Stimulated activated CD8-positive, alpha-beta memory T cell treated with anti-CD3 and anti-CD28 coated beads, Interleukin-4, amount 100 ng/mL, for 4 hours (primary cell): ENCODE measurements at places on chromosomes 4 and X.

GRCh38 chr4:148730766-148731165 lies 288.6 kb upstream of the NR3C2 start:
- no peak for DNase-seq

GRCh38 chr4:8435656-8436121 lies 4.8 kb downstream of the ACOX3 start:
- DNase-seq = no peak

GRCh38 chrX:147958291-147958690 lies 22.8 kb upstream of the FMR1NB start:
- no peak for DNase-seq

GRCh38 chrX:1587161-1587560 lies 4.2 kb upstream of the AKAP17A start:
- DNase-seq = no peak

GRCh38 chr4:185925910-185926360 lies 113.9 kb upstream of the SORBS2 start:
- no peak for DNase-seq

DNA sequence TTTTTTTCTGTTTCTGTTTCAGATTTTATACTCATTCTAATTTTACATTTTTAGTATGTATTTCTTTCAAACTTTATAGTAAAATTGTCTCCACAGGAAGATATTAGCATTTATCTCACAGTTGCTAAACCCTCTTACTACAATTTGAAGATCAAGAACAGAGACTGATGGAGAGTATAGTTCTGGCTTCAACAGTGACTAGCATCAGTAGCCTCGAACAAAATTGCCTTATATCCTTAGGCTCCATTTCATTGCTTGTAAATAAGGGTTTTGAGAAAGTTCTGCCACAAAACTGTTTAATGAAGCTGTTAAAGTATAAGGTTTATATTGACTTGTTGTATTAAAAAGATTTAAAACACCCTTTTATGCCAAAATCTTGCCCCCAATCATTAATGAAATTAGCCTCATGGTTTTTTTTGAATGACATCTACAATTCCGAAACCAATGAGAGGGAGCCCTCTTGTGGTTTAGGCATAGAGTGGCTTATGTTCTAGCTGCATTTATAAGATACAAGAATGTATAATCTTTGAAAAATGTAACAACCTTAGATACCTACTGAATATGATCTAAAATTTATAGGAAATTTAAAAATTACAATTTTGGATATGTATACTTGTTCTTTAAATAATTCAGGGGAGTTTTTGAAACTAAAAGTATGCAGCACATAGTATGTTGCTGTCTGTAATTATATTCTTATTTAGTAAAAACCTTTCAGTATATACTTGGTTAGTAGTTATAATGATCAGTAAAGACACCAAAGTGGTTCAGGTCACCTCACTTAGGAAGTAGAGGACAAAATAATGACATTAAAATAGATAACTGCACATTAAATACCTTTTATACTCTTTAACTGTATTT lies 109.8 kb upstream of the HPGD start:
- no peak for DNase-seq

DNA sequence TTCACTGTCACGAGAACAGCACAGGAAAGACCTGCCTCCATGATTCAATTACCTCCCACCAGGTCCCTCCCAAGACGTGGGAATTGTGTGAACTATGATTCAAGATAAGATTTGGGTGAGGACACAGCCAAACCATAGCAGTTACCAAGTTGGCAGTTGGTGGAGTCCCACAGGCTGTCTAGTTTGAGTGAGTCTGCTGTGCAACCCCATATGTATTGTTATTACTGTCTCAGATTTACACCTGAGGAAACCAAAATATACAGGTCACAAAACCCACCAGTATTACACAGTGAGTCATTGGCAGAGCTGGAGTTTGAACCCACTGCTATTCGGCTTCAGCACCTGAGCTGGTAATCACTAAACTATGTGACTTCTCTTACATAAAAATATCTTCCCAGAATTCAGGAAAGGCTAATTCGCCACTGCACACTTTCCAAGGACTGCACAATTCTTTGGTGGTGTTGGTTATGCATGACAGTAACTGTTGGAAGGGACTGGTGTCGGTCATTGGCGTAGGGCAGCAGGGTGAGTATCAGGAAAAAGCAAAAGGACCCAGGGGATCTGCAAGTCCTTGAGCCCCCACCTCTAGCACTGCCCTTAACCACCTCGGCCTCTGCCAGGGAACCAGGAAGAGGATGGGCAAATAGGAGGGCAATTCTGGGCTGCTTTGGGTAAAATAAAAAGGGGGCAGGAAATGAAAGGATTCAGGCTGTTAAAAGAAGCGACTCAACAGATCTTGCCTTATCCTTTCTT lies 110.1 kb downstream of the USP46 start:
- DNase-seq = no peak

DNA sequence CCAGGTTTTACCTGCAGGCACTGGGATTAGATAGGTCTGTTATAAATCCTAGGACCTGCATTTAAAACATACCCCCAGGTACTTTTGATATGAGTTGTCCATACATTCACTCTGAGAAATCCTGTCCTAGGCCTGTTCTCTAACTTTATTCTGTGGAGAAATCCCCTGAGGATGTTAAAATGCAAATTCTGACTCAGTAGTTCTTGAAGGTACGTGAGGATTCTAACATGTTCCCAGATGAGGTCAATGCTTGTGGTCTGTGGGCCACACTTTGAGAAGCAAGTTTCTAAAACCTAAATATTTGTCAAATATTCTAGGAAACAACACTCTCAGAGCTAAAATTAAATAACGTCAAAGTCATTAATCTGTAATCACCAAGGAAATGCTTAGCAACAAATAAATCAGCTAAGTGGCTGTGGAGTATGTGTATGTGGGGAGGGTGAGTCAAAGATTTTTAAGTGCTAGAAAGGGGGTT lies 101.3 kb upstream of the MAGEB16 start:
- DNase-seq = no peak

DNA sequence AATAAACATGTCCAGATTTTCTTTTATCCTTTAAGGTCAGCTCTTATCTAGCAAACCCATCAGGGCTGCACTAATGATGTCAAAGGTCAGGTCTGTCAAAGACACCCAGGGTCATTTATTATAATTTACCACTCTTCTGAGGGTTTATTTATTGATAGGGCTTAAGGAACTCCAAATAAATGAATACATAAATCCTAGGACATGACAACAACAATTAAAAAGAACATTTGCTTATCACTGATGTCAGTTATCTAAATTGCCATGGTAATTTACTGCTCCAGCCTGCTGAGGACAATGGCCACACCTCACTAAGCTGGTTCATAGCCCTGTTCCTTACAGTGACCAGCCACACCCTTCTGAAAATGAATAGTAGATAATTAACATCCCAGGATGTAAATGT lies 317.1 kb downstream of the UNC5C start:
- DNase-seq = no peak

DNA sequence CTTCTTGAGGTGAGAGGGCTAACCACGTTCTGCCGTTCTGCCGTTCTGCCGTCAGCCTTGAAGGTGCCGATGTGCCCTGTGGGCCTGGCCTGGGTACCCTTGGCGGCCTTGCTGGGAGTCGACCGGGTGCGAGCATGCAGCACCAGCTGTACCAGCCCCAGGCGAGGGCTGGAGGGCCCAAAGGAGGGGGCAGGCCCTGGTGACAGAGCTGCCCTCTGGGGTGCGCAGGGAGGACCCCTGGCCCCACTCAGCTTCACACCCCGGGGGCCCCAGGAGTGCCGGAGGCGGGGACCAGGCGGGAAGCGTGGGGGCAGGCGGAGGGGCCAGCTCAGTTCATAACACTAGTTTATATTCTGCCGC lies 22.1 kb downstream of the UVSSA start:
- DNase-seq = no peak

- DNase-seq = no peak
These were observed at the start of gene PAK3 for GRCh38 chrX:111095974-111096895. TSS of gene PAK3 (plus strand) at chrX:111096191. CDS start at chrX:111123104, 26,913 bp downstream.

GRCh38 chr4:37793562-37793961 lies 32.9 kb upstream of the PGM2 start:
- no peak for DNase-seq

DNA sequence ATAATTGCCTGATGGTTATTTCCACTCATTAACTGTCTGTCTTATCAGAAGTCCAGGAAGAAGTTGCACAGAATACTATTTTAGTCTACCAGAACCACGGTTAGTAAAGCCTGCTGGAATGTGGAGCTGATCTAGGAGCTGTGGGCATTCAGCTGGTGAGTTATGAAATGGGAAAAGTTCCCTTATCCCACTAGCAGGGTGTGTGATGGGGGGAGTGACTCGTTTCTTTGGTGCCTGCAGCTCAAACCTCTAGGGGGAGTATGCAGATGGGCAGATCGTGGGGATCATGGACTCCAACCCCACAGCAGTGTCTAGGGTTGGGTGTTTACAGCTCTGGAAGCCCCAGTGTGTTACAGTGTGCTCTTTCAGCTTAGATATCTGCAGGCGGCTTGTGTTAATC lies 305.7 kb upstream of the BOD1L1 start:
- DNase-seq = no peak

DNA sequence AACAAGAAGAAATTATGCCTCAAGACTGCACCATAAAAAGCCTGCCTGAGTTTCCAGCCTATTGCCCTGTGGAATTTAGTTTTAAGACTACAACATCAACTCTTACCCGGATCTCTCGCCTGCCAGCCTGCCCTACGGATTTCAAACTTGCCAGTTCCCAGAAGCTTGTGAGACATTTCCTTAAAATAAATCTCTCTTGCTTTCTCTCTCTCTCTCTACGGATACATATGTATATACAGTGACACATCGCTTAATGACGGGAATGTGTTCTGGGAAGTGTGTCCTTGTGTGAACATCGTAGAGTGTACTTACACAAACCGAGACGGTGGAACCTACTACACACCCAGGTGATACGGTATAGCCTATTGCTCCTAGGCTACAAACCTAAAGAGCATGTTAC lies 79.5 kb downstream of the CLNK start:
- DNase-seq = no peak

DNA sequence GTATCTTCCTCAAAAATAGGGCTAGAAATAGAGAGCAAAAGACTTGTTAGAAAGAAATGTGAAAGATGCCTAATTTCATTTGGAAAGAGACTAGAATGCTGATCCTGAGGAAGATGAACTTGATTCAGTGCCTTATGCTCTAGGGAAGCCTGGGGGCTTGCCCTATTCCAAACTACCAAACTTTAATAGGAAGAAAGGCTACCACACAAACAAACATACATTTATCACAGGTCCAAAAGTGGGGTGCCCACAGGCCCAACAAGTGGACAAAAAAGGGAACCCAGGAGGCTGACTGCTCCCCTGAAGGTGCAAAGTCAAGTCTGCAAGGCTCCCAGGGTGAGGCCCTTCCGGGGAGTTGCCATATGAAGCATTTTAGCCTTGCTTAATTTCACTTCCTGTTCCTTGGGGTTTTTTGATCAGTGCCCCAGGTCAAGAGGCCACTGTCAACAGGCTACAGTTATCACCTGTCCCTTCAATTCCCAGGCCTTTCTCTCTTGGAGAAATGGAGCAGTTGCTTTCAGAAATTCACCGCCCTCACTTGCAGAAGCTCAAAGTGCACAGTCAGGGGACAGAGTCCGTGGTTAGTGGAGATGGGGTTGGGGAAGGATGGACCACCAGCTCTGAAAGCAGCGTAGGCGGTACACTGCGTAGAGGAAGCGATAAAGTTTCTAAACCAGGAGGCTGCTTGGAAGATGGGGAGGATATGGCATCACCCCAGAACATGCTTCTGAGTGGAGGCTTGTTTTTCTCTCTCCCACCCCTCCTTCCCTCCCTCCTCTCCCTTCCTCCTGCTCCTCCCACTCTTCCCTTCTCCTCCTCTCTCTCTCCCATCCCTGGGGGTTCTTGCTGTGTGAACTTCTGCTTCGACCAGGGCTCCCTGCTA lies 36.4 kb downstream of the TMEM154 start:
- no peak for DNase-seq

GRCh38 chr4:11073621-11074051 lies 355.1 kb downstream of the HS3ST1 start:
- DNase-seq = no peak

DNA sequence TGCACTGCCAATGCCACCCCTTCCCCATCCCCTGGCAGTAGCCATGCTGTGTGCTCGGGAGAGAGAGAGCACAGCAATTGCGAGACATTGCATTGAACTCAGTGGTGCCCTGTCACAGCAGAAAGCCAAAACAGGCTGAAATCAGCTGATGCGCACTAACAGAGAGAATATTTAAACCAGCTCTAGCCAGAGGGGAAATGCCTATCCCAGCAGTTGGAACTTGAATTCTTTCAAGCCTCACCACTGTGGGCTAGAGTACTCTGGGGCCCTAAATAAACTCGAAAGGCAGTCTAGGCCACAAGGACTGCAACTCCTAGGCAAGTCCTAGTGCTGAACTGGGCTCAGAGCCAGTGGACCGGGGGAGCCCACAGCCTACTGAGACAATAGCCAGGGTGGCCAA lies 17.7 kb upstream of the RP2 start:
- no peak for DNase-seq

DNA sequence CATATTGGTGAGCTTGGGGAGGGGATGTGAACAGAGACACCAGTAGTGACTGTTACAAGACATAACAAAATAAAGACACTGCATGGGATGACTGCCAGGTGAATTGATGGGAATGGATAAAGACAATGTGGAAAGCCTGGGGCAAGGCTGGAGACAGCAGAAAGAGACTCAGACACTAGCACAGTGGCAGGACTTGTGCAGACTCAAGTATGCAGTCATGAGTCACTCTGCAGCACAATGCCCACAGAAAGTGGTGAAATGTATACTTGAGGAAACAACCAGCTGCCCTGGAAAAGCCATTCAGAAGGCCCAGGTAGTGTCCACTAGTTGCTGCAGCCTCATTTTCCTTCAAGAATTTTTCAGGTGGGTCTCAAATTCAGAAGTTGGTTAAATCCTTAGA lies 452.3 kb downstream of the MID1IP1 start:
- no peak for DNase-seq

- no peak for DNase-seq
These were observed 161.0 kb upstream of the S100G start for GRCh38 chrX:16488959-16489358.

- DNase-seq = no peak
These were observed 614.8 kb upstream of the FAM241A start for GRCh38 chr4:111530446-111530845.
